ENCODE measurements at places on chromosomes 7 and 10.
A peak's percentile ranks its signal among the peaks of the same experiment; 100 is the strongest.

- DNase-seq: no peak
Measured at GRCh38 chr7:47104206-47104549, 477.7 kb downstream of the TNS3 start.

- DNase-seq: no peak
Measured at GRCh38 chr10:78441694-78442093, 408.0 kb downstream of the RPS24 start.

GRCh38 chr10:4051011-4051640 lies 266.1 kb upstream of the KLF6 start:
- no peak for DNase-seq

- DNase-seq: no peak
Measured at GRCh38 chr10:100848770-100849169, 64.0 kb upstream of the SLF2 start.

DNA sequence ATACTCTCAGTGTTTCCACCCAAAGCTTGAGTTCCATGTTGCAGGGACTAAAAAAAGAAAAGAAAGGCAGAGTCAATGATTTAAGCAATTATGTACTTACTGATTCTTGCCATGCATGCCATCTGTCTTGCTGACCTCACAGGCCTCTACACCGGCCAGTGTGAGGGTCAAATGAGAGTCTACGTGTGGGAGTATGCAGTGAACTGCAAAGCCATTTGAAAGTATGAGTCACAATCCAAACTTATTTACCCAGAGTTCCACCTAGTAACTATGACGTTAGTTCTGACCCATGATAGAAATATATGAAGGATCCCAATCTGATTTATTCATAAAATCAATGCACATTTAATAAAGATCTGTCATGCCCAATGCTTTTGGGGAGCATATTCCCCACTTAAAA lies 26.5 kb downstream of the PDE1C start:
- DNase-seq: peak; percentile 8
